ENCODE measurements at places on chromosomes 3 and 15.

DNA sequence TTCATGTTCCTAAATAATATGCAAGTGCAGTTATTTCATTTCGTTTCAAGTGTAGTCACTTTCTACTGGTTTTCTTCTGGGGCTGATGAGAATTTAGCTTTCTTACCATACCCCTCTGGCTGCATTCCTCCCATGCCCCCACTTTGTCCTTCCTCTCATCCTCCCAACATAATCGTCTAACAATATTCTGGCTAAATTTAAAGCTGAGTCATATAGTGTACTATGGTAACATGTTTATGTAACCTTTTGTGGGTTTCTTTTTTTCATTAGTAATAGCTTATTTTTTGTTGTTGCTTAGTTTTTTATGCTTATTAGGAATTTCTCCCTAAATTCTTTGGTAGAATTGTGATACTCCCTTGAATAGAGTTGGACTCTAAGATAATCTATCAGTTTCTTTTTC, 30.5 kb downstream of the DUT start:
- DNase-seq: no peak

GRCh38 chr3:155382396-155383042, 89.0 kb upstream of the STRIT1 start:
- DNase-seq: peak; percentile 29

- DNase-seq: no peak
These were observed 97.3 kb upstream of the AGTR1 start for GRCh38 chr3:148600440-148600839.

DNA sequence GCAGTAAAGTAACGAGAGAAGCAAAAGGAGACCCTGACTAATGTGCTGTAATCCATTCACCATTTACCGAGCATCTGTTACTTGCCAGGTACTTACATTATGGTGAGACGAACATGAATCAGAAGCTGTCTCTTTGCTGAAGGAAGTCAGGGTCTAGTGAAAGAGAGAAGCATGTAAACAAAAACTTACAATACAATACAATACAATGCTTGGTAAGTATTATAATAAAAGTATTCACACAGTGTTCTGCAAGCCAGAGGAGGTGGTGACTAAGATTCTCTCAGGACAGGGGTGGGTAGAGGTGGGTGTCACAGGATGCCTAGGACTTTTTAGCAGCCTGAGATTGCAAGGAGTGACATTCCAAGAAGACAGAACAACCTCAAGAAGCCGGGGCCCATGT, 50.2 kb upstream of the MGA start:
- DNase-seq: no peak

GRCh38 chr15:90654233-90655136, 62.7 kb upstream of the BLM start:
- DNase-seq: peak; percentile 57

GRCh38 chr3:179455954-179456353, 4.7 kb upstream of the GNB4 start:
- no peak for DNase-seq

DNA sequence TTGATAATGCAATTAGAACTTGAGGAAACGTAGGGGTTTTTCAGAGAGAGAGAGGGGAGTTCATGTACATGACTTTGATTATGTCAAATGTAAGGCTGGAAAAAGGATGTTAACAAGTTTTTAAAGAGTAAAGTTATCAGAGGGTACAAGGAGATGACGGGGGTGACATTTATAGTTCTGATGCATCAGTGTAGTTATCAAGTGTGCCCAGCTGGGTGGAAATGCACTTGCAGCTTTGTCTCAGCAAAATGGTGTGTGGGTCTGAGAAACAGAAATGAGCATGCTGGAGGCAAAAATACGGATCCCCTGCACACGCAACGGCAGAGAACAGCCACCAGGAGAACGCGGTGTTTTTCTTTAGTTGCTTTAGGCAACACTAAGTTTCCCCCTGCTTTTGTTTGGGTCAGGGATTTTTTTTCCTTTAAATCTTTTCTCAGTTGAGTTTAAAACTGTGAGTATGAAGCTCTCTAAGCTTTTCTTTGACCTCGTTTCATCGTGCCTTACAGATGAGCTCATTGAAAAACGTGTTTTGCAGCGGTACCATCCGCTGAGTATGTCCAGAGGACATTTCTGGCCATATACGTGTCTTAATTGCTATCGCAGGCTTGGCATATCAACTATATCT, 205.4 kb downstream of the PDZRN3 start:
- no peak for DNase-seq

GRCh38 chr3:193023218-193023617, 105.6 kb upstream of the MB21D2 start:
- DNase-seq: no peak

DNA sequence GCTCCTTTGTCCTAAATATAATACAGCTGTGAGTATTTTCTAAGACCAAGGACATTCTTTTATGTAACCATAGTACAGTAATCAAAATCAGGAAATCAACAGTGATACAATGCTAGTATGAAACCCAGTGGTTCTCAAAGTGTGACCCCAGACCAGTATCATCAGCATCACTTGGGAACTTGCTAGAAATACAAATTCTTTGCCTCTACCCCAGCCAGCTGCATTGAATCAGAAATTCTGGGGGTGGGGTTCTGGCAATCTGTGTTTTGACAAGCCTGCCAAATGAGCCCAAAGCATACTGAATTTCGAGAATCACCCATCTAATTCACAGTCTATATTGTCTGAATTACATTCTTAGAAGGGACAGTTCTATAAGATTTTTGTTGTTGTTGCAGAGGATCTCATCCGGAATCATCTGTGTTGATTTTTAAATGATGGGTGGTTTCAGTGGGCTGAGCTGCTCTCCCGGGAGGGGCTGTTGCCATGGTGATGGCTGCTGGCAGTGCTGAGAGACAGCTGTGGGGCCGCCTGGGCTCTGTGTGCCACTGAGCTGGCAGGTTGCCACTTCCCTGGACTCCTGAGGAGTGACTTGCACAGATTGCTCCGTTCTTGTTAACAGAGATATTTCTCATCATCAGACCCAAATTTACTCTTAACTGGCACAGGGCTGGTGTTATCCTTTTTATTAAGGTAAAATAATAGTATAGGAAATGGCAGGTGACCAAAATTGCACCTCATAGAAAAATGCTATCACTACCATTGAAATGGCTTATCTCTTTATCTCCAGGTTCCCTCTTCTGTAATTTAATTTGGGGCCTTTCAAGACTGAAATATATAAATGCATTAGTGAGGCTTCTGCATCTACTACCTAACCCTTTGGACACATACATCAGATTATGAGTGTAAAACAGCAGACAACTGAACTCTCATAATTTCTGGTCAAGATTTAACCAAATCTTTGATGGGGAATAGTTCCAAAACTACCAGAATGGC, 56.5 kb downstream of the NEK11 start:
- no peak for DNase-seq

- no peak for DNase-seq
These were observed 41.9 kb upstream of the PLXND1 start for GRCh38 chr3:129648391-129648790.

- no peak for DNase-seq
These were observed 43.7 kb downstream of the ANKRD28 start for GRCh38 chr3:15754047-15754446.

- no peak for DNase-seq
These were observed 56.6 kb upstream of the PLXND1 start for GRCh38 chr3:129663045-129663446.

DNA sequence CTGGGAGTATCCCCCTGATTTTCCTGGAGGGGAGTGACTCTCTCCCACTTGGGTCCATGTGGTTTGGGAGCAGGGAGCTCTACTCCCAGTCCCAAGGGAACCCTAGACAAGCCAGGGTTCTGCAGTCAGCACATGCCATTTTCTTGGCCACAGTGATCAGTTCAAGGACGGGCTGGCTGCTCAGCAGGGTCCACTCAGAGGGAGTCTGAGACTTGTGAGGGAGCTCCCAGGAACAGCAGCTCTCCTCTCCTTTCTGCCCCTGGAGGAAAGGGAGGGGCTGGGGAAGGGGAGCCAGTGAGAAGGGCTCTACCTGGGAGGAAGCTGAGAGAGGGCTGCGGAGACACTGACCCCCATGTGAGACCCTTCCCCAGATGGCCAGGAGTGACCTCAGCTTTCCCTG, 29.1 kb upstream of the LMCD1 start:
- DNase-seq: no peak

GRCh38 chr15:98543237-98543636, 105.1 kb upstream of the IGF1R start:
- no peak for DNase-seq

DNA sequence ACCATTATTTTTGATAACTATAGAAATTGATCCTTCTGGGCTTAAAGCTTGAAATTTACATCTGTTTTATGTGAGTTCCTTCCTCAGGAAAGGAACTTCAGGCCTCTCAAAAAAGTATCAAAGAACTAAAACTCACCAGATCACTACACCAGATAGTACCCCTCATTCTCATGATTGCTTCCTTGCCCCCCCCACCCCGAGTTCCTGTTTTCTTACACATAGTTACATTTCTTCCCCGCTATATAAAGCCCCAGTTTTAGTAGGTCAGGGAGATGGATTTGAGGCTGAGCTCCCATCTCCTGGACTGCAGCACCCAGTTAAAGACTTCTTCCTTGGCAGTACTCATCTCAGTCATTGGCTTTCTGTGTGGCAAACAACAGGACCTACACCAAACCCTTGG, 80.3 kb upstream of the HRH1 start:
- peak; percentile 61 for DNase-seq

DNA sequence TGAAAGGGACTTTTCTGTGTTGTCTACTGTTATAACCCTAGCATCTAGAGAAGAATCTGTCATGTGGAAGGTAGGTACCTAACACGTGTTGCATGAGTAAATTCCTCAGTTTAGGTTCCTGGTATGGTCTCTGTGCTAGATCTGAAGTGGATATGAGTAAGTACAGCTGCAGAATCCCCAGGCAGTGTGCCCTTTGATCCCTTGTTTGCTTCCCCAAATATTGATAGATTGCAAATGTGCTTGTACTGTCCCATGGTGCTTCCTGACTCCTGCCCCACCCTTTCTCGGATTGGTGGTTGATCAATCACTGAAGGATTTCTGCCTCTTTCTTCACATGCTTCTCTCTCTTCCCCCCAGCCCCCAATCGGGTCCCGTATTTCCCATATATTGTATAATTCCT, 450.4 kb downstream of the UNC13C start:
- no peak for DNase-seq

GRCh38 chr3:21752749-21753347, 1.8 kb upstream of the ZNF385D start:
- peak; percentile 71 for DNase-seq

DNA sequence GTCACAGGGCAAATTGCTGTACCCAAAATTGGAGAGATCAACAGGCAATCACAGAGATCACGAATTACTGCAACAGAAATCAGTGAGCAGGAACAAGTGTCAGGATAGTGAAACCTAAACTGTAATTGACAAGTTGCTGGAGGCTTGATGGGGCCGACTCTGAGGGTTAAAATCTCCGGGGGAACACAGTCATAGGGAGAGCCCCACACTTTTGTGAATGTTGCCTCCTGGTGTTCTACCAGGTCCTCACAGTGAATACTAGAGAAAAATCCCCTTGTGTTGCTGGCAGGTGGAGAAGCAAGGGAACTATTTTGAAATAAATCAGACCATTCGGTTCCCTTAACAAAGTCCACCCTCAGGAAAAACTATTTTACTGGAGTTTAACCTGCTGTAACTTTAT, 697.5 kb upstream of the CBLB start:
- no peak for DNase-seq

DNA sequence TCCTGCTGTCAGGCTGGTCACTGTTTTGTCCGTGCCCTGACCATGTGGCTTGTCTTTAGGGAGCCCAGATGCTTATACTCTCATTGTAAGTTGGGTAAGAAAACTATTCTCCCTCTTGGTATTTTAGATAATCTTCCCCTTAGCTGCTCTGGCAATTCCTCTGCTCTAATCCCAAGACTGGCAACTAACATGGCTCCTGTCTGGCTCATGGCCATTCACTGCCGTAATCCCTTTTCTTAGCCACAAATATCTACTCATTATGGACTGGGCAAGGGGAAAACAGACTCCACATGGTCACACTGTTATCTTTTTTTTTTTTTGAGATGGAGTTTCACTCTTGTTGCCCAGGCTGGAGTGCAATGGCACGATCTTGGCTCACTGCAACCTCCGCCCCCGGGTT, 38.8 kb downstream of the TYRO3 start:
- DNase-seq: no peak

DNA sequence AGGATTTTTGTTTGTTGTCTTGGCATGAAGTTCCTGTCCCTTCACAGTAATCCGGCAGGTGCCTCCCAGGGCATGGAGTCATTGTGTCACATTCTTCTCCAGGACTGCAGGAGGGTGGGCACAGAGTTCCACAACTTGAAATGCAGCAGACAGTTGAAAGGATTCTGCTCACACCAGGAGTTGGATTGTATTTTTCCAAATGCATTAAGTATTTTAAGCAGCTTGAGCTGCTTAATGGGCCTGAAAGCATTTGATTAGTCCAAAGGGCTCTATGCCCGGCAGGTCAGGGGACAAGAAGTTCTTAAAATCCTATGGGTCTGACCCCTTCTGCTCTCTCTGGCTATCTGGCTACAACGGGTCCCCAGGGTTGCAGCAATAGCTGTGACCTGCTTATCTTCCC, 92.9 kb downstream of the APBA2 start:
- no peak for DNase-seq

DNA sequence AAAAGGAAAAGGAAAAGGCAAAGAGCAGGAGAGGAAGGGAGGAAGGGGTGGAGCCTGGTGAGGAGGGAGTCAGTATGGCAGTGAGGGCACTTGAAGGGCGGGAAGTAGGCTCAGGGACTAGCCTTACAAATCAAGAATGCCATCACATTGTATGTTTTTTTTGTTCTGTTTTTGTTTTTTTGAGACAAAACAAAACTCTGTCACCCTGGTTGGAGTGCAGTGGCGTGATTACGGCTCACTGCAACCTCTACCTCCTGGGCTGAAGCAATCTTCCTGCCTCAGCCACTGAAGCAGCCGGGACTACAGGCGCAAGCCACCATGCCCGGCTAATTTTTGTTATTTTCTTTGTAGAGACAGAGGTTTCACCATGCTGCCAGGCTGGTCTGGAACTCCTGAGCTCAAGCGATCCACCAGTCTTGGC, 10.5 kb upstream of the PIK3CB start:
- no peak for DNase-seq

GRCh38 chr3:10411598-10412332, 90.9 kb upstream of the SEC13 start:
- DNase-seq: no peak

GRCh38 chr15:78363381-78363734, 23.2 kb downstream of the CRABP1 start:
- DNase-seq: no peak

Data from common myeloid progenitor, CD34-positive (primary cell).